Activated CD8-positive, alpha-beta memory T cell treated with anti-CD3 and anti-CD28 coated beads for 1 hour (primary cell): ENCODE measurements at places on chromosomes 2 and 18.

GRCh38 chr2:70718736-70719135, 49.3 kb downstream of the ADD2 start:
- DNase-seq: no peak

DNA sequence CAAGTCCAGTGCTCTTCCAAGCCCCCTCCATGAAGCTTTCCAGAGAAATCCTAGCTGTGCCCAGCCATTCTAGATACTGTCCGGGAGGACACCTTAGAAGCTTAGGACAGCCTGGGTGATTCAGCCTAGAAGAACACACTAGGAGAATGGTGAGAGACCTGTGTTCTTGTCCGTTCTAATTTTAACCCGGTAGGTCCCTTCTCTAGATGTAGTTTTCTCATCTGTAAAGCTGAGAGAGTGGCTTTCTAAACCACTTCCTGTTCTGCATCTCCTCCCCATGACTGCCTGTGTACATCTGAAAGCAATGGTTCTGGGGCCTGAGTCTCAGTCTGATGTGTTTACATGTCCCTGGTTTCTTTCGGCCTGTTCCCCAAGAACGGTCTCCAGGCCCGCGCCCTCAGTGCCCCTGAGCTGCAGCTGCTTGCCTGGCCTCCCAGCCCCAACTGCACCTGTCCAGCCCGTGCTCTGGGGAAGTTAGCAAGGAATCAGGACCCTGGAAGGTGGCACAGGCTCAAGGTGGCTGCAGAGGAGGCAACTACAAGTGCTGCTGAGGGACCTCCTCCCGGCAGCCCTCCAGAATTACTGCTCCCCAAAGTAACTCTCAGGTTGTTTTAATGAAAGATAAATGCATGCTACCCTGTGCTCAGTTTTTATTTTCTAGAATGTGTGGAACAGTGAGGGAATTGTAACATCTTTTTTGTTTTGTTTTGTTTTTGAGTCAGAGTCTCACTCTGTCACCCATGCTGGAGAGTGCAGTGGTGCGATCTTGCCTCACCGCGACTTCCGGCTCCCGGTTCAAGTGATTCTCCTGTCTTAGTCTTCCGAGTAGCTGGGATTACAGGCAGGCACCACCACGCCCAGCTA, 105.9 kb downstream of the LBH start:
- peak; percentile 17 for DNase-seq

GRCh38 chr2:136243638-136244535, 125.9 kb upstream of the CXCR4 start:
- DNase-seq: no peak

DNA sequence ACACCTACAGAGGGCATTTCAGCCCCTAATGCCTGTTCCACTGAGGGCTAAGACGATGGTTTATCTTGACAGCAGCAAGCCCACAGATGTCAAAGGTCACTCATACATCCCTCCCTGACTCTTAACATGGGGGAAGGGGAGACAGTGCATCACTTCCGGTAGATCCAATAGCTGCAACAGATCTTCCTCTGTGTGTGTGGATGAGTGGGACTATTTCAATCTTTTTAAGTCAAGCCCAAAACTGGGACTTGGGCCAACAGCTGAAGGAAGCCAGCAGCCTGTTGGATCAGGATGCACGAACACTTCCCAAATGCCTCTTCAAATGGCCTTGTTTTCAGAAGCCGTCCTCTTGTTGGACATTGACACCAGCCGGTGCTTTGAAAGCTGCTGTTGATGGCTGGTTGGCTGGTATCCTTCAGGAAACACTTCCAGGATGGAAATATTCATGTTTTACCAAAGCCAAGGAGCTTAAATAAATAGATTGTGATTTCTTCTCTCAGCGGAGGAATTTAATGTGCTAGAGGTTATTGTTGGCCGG, 59.2 kb downstream of the IL1R2 start:
- no peak for DNase-seq

- DNase-seq: no peak
These were observed 219.3 kb downstream of the PIEZO2 start for GRCh38 chr18:10930076-10930475.

GRCh38 chr2:203683421-203683820, 23.0 kb upstream of the CD28 start:
- no peak for DNase-seq

DNA sequence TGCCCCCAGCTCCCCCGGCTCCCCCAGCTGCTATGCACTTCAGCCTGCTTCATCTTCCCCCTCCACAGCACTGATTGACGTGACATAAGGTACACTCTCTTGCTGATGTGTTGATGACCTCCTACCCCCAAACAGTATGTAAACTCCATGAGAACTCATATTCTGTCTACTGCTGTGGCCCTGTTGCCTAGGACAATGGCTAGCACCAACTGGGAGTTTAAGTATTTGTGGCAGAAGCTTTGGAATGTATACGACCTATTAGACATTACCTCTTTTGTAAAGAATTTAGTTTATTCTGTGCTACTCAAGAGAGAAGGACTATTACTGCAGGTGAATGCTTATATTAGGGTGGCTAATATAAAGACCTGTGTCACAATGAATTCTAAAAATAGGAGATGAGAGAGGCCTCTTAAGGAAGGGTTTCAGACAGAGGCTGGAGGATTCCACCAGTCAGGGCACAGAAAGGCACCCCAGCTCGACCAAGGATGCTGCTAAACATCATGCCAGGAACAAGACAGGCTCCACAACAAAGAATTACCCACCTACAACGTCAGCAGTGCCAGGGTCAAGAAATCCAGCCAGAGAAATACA, 60.6 kb downstream of the CABYR start:
- no peak for DNase-seq

GRCh38 chr2:88281302-88282217, 111.4 kb downstream of the THNSL2 start:
- DNase-seq: no peak

GRCh38 chr2:158714420-158714819, 80.7 kb upstream of the DAPL1 start:
- no peak for DNase-seq

DNA sequence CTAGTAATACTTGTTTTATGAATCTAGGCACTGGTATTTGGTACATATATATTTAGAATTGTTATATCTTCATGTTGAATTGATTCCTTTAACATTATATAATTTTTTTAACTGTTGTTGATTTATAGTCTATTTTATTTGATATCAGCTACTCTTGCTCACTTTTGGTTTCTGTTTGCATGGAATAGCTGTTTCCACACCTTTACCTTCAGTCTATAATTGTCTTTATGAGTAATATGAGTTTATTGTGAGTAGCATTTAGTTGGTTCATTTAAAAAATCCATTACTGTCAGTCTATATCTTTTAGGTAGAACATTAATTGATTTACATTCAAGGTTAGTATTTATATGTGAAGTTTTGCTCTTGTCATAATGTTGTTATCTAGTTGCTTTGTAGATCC, 58.6 kb downstream of the SMCHD1 start:
- DNase-seq: no peak

DNA sequence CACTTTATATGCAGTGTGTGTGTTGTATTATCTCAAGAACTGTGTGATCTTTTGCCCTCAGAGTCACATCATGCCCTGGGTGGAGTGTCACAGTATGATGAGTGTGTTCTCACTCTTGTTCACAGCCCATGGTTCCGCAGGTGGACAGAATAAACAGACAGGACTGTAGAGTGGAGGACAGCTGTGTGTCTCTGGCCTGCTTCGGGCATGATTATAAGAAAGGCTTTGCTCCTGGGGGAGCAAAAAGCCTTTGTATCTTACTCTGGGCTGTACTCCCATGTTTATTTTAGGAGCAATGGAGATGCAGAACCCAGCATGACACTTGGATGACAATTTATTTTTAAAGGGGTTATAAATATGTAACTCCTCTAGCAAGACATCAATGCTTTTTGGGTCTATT, 371.7 kb upstream of the MEX3C start:
- no peak for DNase-seq

DNA sequence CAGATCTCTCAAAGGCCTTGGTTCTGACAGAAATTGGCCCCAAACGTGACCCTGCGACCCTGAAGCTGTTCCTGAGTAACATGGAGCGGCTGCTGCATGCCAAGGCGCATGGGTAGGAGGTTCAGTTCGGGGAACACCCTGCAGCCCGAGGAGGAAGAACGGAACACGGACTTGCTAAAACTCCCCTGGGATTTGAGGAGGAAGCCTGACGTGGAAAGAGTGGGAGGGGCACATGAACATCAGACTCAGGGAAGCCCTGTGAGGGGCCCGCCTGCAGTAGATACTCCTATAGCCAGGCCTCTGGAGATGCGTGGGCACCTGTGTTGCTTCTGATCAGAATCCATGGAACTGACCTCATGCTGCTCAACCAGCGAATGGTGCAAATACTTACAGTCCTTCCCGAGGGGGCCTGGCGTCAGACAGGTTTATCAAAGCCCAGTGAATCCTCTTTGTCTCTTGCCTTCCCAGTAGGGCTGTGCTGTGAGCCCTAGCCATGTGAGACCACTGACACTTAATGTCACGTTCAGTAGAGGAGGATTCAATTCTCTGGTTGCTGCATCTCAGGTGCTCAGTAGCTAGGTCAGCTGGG, 46.8 kb downstream of the IMPA2 start:
- no peak for DNase-seq

- DNase-seq: no peak
These were observed 16.5 kb downstream of the NMUR1 start for GRCh38 chr2:231513746-231514224.

GRCh38 chr2:190831941-190832340, 48.7 kb upstream of the GLS start:
- DNase-seq: no peak

- DNase-seq: no peak
These were observed 2.4 kb downstream of the LRRFIP1 start for GRCh38 chr2:237629739-237630138.

GRCh38 chr2:75224636-75225094, 25.3 kb upstream of the TACR1 start:
- DNase-seq: no peak

DNA sequence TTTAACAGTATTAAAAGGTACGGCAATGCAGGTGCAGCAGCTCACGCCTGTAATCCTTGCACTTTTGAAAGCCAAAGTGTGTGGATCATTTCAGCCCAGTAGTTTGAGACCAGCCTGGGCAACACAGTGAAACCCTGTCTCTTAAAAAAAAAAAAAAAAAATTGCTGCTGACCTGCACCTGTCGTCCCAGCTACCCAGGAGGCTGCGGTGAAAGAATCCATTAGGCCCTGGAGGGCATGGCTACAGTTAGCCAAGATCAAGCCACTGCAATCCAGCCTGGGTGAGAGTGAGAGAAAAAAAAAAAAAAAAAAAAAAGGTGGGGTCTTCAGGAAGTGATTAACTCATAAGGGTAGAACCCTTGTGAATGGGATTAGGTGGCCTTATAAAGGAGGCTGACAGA, 12.8 kb downstream of the CUL3 start:
- no peak for DNase-seq
